NCI-H2081 treated with DMSO at 0.1 percent for 48 hours (cell line): ENCODE measurements at places on chromosomes 5 and 9.
A peak's percentile ranks its signal among the peaks of the same experiment; 100 is the strongest.

DNA sequence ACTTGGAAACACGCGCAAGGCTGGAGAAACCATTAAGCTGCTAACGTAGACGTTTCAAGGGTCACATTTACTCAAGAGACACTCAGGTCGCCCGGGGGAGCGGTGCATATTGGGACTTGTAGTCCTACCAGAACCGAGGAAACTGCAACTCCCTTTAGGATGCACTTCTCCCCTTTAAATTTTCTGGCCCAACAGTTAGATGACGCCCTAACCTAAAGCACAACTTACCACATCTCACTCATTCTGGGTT, 384 bp upstream of the DMXL1 start:
- peak; percentile 80 for DNase-seq

DNA sequence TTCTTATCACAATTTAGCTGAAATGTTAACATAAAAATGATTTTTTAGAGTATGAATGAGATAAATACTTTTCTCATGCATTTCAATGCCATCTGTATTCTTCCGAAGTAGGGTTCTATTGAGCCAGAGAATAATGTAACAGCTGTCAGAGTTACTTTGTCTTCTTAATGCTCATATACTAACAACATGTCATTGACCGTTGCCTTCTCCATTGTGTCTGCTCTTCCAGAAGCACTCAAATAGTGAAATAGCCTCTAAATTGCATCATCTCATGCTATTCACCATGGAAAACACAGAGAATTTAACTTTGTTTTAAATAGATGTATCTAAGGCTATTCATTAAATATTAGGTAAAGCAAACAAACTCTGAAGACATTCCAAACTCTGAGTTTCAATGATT, 1875.9 kb upstream of the CDH9 start:
- DNase-seq = peak; percentile 92

DNA sequence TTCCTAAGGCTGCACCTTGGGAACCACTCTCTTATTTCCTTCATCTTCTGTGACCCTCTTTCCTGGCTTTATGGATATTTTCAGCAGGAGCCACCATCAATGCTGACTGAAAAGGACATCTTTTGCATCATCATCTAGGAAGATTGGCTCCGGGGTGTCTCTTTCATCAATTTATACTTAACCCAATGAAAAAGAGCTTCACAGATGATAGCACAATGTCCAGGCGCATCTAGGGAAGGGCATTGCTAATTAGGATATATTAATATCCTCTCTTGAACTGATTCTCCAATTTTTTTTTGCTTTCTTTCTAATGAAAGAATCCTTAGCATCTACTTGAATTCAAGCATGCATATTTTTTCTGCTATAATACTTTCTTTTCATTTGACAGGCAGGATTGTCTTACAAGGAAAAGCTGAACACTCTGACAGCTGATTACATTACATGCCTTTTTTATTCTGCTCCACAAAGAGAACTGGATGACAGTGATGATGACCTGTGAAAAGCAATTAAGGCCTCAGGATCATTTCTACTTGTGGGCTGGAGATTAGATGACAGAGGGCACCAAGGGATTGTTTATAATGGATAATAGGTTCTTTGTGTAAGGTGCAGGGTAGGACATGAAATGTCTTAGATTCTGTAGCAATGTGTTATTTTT, 60.2 kb downstream of the PCSK1 start:
- DNase-seq = no peak

DNA sequence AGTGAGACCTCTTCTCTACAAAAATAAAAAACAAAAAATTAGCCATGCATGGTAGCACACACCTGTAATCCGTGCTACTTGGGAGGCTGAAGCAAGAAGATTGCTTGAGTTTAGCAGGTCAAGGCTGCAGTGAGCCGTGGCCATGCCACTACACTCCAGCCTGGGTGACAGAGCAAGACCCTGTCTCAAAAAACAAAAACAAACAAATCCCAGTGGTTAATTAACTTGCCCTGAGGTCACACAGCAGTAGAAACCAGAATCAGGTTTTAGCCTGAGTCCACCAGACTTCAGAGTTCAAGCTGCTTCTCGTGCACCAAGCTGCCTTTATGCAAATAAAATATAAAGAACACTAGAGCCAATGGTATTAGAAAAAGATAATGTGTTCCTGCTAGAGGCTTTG, 169.7 kb downstream of the GOLPH3 start:
- DNase-seq = no peak

DNA sequence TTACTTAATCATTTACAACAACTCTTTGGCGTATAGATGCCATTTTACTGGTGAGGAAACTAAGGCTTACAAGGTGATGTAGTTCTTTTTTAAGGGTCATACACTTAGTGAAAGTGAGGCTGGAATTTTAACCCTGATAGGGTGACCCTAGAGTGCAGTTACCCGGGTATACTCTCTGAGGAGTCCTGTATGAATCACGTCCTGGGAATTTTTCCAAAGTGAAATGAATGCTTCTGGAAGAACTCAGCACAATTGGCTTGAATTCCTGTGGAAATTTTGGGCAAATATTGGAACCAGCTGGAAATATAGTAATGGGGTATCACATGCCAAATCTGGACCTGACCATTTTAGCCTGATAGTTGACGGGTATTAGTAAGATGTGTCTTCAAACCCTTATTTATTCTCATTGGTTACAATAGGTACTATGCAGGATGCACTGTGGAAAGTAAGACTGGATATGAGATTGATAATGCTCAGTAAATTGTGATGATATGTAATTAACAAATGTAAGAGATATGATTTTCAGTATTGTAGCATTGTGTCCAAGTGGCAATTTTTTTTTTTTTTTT, 14.8 kb downstream of the SUB1 start:
- no peak for DNase-seq

- DNase-seq = no peak
Measured at GRCh38 chr5:145887976-145888574, 15.3 kb upstream of the GRXCR2 start.

DNA sequence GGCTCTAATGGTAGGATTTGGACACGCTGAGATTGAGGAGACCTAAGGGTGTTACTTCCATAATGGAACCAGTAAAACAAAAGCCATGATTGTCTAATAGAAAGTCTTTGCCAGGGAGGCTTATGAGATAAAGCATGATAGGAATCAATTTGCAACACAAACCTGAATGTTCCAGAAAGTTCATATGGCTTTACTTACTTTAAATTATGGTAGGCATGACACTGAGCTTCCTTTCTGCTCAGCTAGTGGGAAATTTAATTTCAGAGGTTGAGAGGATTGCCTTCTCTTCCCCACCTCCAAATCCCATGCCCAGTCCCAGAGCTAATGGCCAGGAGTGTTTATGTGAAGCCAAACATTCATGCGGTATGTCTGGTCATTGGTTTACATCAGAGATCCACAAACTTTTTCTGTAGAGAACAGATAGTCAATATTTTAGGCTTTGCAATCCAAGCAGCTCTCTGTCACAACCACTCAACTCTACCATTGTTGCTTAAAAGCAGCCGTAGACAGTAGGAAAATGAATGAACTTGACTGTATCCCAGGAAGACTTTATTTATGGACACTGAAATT, 114.5 kb downstream of the UGCG start:
- DNase-seq = no peak

- DNase-seq = no peak
Measured at GRCh38 chr5:87278590-87279100, 11.0 kb downstream of the RASA1 start.

- DNase-seq = no peak
Measured at GRCh38 chr5:179614745-179615144, 8.7 kb downstream of the HNRNPH1 start.

DNA sequence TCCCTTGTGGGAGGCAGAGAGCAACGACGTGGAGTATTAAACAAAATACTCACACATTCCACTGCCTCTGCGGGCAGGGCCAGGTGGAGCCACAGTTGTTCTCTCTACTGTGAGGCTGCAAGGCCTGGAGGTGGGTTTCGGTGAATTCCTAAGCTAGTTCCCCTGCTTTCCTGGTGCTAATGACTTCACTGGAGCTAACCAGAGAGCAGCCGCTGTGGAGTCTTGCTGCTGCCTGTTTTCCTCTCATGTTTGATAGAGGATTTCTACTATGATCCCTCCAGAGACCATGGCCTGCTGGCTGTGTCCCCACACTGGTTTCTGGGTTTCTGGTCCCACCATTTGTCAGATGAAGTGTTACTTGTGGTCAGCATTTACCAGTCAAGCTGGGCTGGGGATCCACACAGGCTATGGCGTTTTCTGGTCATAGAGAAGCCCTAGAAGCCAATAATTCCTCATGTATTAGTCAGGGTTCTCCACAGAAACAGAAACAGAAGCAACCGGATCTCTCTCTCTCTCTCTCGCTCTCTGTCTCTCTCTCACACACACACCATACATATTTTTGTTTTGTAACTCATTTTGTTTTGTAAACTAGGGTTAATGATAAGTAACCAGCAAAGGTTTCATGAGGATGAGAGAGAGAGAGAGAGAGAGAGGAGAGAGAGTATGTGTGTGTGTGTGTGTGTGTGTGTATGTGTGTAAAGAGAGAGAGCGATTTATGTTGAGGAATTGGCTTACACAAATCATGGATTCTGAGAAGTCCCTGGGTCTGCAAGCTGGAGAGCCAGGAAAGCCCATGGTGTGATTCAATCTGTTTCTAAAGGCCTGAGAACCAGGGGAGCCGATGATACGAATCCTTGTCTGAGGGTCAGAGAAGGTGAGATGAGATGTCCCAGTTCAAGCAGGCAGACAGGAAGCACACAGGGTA, 403.0 kb downstream of the GADD45G start:
- DNase-seq = no peak
